ENCODE measurements at places on chromosomes 6 and 20.

- DNase-seq: no peak
Observed at GRCh38 chr20:38072898-38073297, 39.4 kb downstream of the RPRD1B start.

- DNase-seq: no peak
Observed at GRCh38 chr6:90304308-90304707, 7.7 kb upstream of the BACH2 start.

GRCh38 chr6:27251112-27251605 lies 3.7 kb downstream of the PRSS16 start:
- DNase-seq: no peak

- DNase-seq: no peak
Observed at GRCh38 chr6:22926790-22927354, 357.5 kb downstream of the HDGFL1 start.

DNA sequence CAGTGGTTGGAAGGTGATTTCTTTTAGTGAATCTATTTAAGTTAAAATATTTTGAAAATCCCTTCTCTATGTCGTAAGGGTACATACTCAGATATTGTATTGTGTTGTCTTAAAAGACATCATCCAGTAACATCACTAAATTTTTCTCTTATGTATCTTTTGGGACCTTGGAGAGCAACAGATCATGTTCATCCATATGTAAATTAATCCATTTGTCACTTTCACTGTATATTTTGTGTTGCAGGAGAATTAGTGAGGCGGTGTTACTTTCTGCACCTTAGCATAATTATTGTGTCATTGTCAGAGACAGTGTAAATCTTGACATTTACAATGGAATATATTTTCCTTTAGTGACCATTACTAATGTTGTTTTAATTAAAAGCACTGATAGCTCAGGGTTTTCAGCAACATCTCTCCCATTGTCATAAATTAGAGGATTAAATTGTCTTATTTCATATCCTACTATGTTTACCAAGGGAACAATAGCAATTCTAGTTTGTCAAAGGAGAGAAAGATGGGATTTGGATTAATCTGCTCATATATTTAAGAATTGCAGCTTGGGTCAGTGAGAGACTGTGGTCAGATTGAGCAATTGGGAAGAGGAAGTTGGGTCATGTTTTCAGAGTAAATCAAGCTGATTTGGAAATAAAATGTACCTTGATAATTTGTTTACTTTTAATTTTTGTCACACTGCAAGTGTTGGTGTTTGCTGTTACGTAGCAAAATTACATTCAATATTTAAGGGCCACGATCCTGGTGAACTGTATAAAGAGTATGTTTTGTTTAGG lies 22.7 kb downstream of the DOK5 start:
- DNase-seq: no peak

GRCh38 chr20:46523696-46524328 lies 10.5 kb upstream of the ZNF334 start:
- no peak for DNase-seq

GRCh38 chr20:59446376-59446775 lies 146.0 kb downstream of the EDN3 start:
- DNase-seq: no peak

DNA sequence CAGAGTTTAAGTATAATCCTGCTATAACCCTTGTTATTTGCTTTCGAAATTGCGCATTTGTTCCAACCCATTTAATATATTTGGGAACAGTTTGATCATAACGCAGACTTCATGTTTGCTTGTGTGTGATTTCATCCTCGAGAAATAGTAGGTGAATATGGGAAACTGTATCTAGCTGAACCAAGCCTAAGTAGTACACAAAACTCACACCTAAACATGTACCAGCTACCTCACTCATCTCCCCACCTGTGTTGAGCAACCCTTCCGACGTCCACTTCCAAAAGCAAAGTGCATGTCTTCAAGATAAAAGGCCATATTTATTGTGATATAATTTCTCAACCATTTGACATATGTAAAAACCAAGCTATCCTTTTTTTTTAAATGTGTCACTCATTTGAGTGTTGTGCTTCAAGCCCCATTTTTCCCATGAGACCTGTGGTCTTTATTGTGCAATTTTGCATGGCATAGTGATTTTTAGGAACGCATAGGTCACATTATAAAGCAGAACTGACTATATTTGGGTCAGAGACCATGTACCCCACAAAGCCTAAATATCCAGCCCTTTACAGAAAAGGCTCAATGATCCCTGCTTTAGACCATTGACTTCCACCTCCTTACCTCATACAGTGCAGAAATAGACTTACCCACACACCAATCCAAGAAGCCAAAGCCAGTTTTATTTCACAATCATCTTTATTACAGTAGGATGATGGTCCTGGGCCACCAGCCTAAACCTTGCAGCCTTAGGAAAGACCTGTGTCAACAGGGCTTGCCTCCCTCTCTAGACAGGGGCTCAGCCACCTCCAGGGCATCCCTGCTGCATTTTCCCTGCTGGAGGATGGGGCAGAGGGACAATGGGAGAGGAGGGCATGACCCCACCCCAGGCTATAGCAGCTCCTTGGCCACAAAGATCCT lies 7.1 kb downstream of the CCND3 start:
- DNase-seq: no peak

DNA sequence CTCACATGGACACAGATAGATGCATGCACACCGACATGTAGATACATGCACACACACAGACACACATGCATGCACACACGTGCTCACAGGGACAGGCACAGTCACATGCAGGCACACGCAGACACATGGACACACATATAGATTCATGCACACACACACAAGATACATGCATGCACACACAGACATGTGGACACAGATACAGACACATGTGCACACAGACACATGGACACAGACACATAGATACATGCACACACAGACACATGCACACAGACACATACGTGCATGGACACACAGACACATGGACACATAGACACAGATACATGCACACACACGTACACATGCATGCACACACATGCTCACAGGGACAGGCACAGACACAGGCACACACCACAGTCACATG lies 19.8 kb downstream of the SYNDIG1 start:
- no peak for DNase-seq

DNA sequence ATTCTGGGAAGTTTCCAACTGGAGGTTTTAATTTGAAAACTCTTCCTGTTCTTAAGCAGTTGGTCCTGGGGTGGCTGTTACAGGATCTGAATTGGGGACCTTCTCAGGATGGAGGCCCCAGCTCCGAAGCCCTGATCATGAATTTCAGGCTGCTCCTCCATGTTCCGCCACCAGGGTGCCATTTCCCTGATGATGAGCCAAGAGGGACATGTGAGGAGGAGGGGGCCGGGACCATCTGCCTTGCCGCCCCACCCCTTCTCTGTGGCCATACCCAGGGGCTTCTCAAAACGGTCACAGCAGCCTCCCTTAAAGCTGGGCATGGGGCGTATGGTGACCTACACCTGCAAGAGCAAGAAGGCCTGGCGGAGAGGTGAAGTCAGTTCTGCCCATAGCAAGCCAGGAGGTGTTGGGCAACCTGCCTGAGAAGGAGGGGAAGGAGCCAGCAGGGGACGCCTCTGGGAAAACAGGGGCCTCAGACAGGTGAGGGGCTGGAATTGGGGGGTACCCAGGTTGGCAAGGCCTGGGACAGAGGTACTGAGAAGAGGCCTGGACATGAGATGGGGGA lies 3.6 kb upstream of the BAK1 start:
- DNase-seq: no peak

DNA sequence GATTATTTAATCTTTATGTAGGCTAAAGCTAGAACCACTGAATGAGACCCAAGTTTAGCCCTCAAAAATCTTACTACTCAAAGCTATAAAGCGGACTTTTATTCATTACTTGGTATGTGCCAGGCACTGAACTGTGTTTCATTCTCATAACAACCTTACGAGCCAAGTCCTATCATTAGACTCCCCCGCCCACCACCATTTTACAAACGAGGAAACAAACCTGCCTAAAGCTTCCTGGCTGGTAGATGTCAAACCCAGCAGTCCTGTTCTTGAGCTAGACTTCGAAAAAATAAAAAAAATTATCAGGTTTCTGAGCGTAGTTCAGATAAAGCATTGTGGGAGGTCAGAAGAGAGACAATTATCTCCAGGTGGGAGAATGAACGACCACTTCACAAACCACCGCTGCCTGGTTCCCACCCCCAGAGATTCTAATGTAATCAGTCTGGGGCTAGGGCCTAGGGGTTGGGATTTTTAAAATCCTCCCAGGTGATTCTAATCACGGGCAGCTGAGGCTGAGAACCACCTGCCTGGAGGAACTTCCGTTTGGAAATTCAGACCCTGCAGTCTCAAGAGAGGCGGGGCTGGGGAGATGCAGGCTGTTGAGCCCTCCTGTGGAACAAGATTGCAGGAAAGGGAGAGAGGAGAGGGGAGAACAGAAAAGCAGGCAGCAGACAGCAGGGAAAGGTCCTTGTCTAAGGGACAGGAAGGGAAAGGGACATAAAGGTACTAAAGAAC lies 8.6 kb downstream of the ADTRP start:
- no peak for DNase-seq

- no peak for DNase-seq
Observed at GRCh38 chr6:43273707-43274106, 24.4 kb upstream of the SLC22A7 start.

DNA sequence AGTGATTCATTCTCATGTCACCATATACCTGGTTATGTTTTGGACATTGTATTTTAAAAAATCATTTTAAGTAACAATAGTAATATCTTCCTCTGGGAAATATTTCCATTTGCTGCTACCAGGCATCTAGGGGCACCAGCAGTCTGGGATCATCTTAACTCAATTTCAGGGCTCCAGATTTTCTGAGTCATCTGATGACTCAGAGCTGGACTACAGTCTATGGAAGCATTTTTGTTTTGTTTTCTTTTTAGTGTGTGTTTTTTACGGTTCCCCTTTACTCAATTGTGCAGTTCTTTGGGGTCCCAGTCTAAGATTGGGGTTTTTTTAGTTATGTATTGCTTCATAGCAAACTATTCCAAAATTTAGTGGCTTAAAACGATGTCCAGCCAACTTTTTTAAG lies 5.7 kb upstream of the FKBP5 start:
- no peak for DNase-seq

DNA sequence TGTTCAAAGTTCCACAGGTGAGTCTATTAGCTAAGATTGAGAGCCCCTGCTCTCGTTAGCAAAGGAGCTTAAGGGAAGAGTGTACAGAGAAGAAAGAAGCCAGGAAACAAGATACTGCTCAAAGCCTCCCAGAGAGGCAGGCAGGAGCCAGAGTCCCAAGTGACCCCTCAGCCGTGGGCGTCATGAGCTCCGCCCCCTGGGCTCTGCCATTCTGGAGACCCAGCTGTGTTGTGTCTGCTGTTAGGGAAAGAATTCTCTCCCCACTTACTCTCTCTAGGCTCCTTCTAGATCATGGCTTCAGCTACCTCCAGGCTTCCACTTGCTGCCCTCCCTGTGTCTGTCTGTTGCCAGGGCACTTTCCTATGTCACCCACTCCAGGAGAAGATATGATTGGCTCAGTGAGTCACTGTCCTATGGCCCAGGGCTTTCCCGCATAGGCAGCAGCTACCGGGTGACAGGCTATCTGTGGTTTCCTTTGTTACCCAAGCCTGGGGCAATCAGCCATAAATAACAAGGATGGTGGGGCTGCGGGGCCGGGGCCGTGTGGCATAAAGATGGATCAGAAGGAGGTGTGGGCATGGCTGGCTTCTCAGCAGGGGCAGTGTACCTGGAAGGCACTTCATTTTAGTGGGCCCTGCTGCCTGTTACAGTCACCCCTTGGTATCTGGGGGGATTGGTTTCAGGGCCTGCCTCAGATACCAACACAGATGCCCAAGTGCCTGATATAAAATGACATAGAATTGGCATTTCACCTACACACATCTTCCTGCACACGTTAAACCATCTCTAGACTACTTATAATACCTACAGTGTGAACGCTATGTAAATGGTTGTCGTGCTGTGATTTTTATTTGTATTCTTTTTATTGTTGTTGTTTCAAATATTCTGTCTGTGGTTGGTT lies 118.9 kb downstream of the ARMC2 start:
- DNase-seq: peak; percentile 65

DNA sequence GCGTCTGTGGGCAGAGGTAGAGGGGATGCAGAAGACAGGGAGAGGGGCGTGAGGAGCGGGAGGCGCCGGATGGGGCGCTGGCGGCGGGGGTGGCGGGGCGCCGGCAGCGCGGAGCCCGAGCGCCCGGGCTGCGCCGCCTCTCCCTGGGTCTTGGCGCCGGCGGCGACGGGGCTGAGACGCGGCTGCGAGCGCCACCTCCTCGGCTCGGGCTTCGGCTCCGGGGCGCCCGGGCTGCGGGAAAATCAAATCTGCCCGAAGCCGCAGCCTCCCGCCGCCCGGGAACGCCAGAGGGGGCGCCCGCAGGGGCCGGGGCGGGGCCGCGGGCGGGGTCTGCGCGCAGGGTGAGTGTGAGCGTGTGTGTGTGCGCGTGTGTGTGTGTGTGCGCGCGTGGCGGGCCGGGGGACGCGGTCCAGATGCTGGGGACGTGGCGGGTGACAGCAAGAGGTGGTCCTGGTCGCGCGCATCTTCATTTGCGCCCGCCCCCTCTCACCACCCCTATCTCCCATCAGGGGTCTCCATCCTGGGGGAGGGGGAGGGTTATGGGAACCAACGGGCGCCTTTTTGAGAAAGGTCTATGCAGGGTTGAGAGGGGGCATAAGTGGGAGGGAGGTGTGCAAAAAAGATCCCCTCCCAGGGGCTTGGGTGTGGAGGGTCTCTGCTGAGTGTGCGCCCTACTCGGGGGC lies 646 bp upstream of the CPNE5 start:
- peak; percentile 75 for DNase-seq

DNA sequence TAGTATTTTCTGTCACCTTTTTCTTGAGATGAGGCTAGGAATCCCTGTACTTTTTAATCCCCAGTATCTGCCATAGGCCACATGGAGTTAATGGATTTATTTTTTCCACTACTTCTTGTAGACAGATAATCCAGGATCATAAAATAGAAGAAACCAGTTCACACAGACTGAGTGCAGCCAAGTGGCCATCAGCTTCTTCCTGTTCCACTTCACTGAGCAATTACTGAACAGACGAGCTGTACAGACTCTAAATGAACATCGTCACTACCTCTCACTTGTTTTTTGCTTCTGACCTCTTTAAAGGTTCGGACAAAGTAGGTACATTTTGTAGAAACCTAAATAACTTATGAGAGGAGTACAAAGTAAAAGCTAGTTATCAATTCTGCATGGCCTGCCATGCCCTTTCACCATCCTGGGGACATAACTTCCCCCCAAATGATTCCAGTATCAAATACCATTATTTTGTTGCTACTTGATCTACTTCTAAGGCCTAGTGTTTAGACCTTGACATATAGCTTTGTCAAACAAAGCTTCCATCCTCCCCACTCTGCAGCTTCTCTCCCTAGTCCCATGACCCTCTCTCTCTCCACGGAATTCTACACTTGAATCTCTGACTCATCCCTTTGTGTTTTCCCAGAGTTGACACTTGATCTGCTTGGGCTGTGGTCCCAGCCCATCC lies 34.4 kb upstream of the ARHGAP18 start:
- DNase-seq: no peak

GRCh38 chr6:136723780-136724179 lies 68.5 kb downstream of the MAP3K5 start:
- no peak for DNase-seq

GRCh38 chr6:111603685-111604084 lies 2.0 kb downstream of the TRAF3IP2 start:
- no peak for DNase-seq
